Thoracic aorta (tissue), 2 donors: ENCODE measurements at places on chromosomes 7 and 10. TPM values are rescaled to one million over a fixed set of nuclear protein-coding genes. Genes with fewer than 3 reads are reported as not detected.
A peak's percentile ranks its signal among the peaks of the same experiment; 100 is the strongest.

GRCh38 chr10:52644373-52645186, 128.0 kb downstream of the MBL2 start:
- no peak overlapping the region for H3K4me3 ChIP-seq
- H3K4me1 ChIP-seq = no peaks in the 10 kb centered on the region
- no peak for DNase-seq
- H3K27ac ChIP-seq = no peak overlapping the region
- no peaks in the 10 kb centered on the region for H3K36me3 ChIP-seq

- H3K27ac ChIP-seq = peak overlapping the region; percentile 44
- no peak overlapping the region for H3K4me3 ChIP-seq
- H3K36me3 ChIP-seq = no peaks in the 10 kb centered on the region
- no peak for DNase-seq
- H3K4me1 ChIP-seq = peaks cover 12% of the 10 kb centered on the region
Measured at GRCh38 chr7:137590756-137591305, 247.3 kb upstream of the PTN start.

DNA sequence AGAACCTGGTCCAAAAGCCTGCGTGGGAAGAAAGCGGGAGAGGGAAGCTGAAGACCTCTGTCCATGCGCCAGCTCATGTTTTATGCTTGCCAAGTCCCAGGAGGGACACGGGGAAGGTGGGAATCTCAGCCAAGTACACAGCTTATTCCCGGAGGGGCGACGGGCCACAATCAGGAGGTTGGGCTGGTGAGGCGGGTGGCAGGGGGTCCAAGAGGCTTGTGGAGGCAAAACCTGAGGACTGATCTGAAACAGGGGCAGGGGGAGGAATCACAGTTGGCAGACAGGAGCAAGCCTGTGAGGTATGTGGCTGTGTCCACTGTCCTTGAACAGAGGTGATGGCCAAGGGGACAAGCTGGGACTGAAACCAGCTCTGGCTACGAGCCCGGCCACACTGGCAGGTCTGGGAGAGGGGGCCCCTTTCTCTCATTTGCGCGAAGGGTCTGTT, 38.0 kb upstream of the LEP start:
- no peak overlapping the region for H3K4me3 ChIP-seq
- DNase-seq = no peak
- peaks cover 8% of the 10 kb centered on the region for H3K27me3 ChIP-seq
- H3K4me1 ChIP-seq = peaks cover 7% of the 10 kb centered on the region
- no peak overlapping the region for H3K27ac ChIP-seq

DNA sequence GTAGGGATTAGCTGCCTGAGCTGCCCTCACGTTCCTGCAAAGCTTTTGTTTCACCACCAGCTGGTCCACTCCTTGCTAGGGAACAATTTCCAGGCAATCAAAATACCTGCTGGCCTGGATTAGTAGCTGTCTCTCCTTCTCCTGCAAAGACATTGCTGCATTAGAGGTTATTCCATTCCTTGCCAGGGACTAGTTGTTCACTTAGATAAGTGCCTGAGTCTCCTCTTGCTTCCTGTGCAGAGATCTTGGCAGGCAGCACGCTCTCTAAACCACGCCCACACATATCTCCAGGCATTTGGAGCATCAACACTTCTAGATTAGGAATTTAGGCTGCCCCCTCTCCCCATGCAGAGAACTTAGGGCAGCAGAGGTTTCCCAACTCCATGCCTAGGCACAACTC, 150.4 kb upstream of the SMIM30 start:
- no peaks in the 10 kb centered on the region for H3K27me3 ChIP-seq
- H3K4me1 ChIP-seq = no peaks in the 10 kb centered on the region
- no peak for DNase-seq
- no peaks in the 10 kb centered on the region for H3K36me3 ChIP-seq

- H3K36me3 ChIP-seq = no peaks in the 10 kb centered on the region
- no peak for DNase-seq
- H3K27ac ChIP-seq = no peak overlapping the region
- no peak overlapping the region for H3K4me3 ChIP-seq
Measured at GRCh38 chr7:51269911-51270310, 46.7 kb downstream of the COBL start.

GRCh38 chr7:96685755-96686154, 23.9 kb downstream of the SEM1 start:
- H3K27me3 ChIP-seq = no peaks in the 10 kb centered on the region
- no peak for DNase-seq
- H3K4me3 ChIP-seq = no peak overlapping the region

DNA sequence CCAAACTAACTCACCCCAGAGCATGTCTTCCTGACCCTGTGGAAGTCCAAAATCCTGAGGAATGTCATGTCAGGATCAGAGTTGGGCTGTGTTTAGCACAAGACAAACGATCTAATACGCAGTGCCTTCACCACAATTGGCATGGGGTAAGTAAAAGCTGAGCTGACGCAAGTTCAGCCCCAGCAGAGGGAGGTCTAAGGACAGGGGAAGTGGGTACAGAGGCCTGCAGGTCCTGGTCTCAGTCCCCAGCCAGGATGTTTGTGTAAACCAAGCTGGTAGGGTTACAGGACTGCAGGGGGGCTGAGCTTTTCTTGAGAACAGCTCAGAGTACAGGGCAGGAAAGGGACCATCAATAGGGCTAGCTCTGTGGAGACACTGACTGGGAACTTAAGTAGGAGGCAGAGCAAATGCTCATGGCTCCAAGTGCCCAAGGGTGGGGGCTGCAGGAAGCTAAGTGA, 5.3 kb upstream of the KCNIP2 start:
- H3K4me1 ChIP-seq = no peaks in the 10 kb centered on the region
- no peak overlapping the region for H3K4me3 ChIP-seq
- H3K27me3 ChIP-seq = no peaks in the 10 kb centered on the region

DNA sequence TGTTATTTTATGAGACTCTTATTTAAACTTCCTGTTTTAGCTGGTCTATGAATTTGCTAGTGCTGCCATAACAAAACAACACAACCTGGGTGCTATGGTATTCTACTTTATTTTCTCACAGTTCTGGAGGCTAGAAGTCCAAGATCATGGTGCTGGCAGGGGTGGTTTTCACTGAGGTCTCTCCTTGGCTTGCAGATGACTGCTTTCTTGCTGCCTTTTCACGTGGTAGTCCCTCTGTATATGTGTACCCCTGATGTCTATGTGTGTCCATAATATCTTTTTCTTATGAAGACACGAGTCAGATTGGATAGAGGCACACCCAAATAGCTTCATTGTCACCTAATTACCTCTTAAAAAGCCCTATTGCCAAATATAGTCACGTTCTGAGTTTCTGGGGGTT, 270.5 kb downstream of the BMPER start:
- no peaks in the 10 kb centered on the region for H3K27me3 ChIP-seq
- DNase-seq = no peak
- H3K27ac ChIP-seq = no peak overlapping the region
- H3K4me3 ChIP-seq = no peak overlapping the region
- no peaks in the 10 kb centered on the region for H3K36me3 ChIP-seq

- peaks cover 33% of the 10 kb centered on the region for H3K4me1 ChIP-seq
- no peak overlapping the region for H3K27ac ChIP-seq
- DNase-seq = no peak
- H3K27me3 ChIP-seq = no peaks in the 10 kb centered on the region
- H3K4me3 ChIP-seq = no peak overlapping the region
- H3K36me3 ChIP-seq = peaks cover 7% of the 10 kb centered on the region
Measured at GRCh38 chr10:79184145-79184625, 115.4 kb downstream of the ZMIZ1 start.

DNA sequence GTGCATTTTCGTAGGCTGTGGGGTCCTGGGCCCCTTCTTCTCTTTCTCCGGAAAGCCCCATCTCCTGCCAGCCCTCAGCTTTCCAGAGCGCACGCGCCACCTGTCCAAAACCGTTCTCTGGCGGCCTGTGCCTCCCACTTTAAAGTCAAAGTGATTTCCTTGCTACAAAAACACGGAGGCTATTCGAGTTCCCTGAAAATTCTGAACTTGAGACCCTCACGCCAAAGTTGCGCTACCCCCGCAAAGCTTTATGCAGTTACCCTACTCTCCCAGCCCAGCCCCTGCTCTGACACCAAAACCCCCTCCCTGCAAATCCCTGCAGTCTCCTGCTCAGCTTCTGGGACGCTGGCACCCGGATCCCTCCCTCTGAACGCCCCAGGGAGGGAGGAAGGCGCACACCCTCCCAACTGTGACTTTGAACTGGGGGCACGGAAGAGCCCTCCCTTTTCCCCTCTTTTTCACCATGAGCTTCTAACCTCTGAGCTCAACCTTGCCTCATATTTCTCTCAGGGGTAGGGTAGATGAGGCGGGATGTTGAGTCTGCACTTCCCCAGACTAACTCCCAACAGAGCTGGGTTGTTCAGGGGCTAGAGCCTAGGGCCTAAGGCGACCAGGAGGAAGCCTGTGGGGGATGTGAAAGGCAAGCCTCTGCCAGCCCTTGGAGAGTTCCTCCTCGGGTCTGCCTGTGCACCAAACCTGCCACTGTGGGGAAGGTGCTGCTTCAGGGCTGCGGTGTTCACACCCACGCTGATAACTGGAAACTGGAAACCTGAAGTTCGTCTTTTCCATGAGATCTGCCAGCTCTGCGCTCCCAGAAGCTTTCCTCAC, 2.7 kb upstream of the PAX4 start:
- H3K27me3 ChIP-seq = no peaks in the 10 kb centered on the region
- DNase-seq = no peak
- no peaks in the 10 kb centered on the region for H3K4me1 ChIP-seq
- H3K4me3 ChIP-seq = no peak overlapping the region
- H3K36me3 ChIP-seq = no peaks in the 10 kb centered on the region

Gene VWA2
- total RNA-seq = not detected

Gene NODAL
- not detected for total RNA-seq

Gene CYTH3
- total RNA-seq = 83.8 TPM

Gene PIK3AP1
- total RNA-seq = 23.6 TPM

Gene EVX1
- total RNA-seq = not detected
